Activated gamma-delta T cell treated with anti-CD3 and anti-CD28 coated beads, Interleukin-2, amount 50 U/mL, for 16 hours (primary cell): ENCODE measurements at places on chromosomes 4 and X.

GRCh38 chr4:139282065-139282720 lies 2.2 kb upstream of the MGARP start:
- no peak for DNase-seq

GRCh38 chr4:123449780-123450179 lies 53.2 kb downstream of the SPRY1 start:
- DNase-seq, result no peak

GRCh38 chr4:156660465-156660864 lies 311.1 kb downstream of the PDGFC start:
- DNase-seq, result no peak

- no peak for DNase-seq
These were observed 650.0 kb upstream of the BOD1L1 start for GRCh38 chr4:14277505-14277904.

- DNase-seq, result no peak
These were observed 105.7 kb downstream of the WWC2 start for GRCh38 chr4:183204793-183205192.

DNA sequence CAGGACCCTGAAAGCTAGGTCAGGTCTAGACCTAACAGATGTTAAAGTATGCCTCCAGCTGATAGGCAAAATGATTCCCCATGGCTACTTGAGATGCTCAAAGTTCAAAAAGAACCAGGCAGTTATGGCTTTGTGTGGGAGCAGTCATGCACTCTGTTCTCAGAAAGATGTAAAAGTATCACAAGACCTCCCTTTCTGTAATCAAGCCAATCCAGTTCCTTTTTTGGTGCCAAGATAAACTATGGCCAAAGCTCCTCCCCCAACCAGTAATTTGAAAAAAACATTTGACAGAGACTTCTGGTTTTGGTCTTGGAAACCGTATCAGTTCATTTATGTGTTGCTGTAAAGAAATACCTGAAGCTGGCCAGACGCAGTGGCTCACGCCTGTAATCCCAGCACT lies 340.9 kb downstream of the CHIC1 start:
- DNase-seq, result no peak

DNA sequence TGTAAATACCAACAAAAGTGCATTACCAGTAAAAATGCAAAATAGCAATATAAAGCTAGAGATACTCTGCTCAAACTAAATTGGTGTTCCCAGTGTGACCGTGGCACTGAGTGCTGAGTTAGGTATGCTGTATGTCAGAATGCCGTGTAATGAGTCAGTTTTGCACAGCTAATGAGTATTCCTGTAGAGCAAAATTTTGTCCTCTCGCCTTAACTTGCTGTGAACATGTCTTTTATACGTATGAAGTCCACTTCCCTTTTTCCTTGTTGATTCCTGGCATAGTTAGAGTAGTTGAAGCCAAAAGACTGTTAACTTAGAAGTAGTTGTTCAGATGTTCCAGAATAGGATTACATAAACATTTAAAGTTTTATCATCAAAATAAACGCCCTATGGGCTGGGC lies 11.5 kb downstream of the DCLK2 start:
- no peak for DNase-seq

DNA sequence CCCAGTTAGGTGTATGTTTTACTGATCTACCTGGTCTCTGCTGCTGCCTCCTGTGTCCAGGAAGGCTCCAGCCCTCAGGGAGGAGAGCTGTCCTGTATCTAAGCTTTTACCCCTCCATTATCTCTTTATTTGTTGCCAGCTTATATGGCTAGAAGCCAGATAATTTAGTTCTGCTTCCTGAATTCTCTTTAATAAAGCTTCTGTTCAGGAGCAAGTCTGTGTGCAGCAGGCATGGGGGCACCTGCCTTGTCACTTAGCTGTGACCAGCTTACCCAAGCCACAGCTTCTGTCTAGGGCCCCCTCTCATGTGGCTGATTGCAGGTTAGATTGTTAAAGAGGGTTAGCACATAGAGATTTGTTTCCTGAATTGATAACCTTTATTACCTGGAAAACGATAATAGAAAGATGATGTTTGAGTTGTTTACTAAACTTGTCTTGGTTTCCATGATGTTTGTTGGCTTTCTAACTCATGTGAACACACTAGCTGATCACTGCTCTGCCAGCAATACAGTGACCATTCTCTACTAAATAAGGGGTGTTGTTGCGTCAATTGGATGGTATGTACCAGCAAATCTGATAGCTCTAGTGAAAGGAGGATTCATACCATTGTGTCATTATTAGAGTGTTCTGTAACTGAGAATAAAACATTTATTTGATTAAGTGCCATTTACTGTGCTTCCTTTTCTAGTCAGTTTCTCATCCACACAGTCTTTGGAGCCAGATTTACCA lies 189.8 kb upstream of the ANK2 start:
- DNase-seq, result no peak

- no peak for DNase-seq
These were observed 209.3 kb downstream of the PTTG2 start for GRCh38 chr4:38169524-38169923.

DNA sequence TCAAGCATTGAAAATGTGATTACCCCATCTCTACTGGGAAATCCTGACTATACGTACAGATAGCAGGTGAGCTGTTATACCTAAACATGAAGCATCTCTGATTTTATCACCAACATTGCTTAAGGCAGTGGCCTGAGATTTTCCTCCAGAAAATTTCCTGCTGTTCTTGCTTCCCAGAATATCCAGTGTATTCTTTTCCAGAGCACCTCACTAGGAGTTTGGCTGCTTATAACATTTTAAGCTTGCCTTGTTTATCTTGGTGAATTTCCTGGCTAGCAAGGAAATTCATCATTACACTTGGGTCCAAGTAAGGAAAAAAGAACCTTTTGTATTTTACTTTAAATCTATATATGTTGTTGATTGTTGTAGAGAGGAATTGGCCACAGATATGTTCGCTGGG lies 73.0 kb upstream of the CLCN4 start:
- DNase-seq, result no peak

GRCh38 chrX:139692908-139693307 lies 15.1 kb downstream of the MCF2 start:
- DNase-seq, result no peak

DNA sequence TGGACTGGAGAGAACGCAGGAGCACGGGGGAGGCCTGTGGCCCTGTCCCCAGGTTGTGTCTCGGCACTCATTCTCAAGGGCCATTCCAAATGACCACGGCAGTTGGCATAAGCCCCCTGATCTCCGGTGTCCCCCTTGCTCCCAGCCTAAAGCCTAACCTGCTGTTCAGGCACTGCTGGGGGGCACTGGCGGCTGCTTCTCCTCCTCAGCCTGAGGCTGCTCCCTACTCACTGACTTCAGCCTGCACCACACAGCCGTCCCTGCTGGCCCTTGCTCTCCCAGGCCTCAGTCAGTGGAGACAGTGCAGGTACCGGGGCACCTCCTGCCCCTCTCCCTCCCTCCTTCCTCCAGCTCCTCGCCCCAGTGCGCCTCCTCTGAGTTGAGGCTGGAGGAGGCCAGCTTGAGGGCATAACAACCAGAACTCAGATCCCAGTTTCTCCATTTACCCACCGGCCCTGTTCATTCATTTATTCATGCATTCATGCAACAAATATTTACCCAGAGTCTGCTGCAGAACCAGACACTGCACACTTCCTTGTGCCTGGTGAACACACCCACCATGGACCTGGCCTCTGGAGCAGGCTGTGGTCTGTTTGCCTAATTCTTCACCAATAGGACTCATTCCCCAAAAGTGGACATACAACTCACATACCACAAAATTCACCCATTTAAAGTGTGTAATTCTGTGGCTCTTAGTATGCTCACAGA lies 65.0 kb downstream of the CPZ start:
- no peak for DNase-seq
